ENCODE measurements at places on chromosomes 11 and 22. TPM values are rescaled to one million over a fixed set of nuclear protein-coding genes. Genes with fewer than 3 reads are reported as not detected.

DNA sequence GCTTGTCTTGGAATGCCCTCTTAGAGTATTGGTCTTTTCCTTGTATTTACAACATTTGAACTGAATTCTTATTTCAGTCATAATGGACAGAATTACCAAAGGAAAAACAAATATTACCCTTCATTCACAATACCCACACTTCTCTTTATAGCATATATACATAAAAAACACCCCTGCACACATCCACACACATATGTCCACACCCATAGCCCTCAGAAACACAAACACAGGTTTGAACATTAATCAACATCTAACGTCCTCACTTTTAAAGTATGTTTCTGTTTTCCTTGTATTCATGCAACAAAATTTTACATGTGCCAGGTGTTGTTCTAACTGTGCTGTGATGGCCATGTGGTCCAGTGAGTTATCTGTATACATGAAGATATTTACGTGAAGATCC, 11.6 kb upstream of the NXPE2 start:
- no peak for DNase-seq

GRCh38 chr11:57514538-57515331, 767 bp downstream of the SLC43A1 start:
- DNase-seq, result peak; percentile 71

- no peak for DNase-seq
These were observed 6.3 kb downstream of the PC start for GRCh38 chr11:66951927-66952337.

GRCh38 chr11:107118025-107118720, 99.9 kb upstream of the GUCY1A2 start:
- DNase-seq, result no peak

- no peak for DNase-seq
These were observed 791.3 kb upstream of the KIRREL3 start for GRCh38 chr11:127791844-127792243.

- DNase-seq, result no peak
These were observed 119.8 kb upstream of the ANO1 start for GRCh38 chr11:69958308-69958707.

- DNase-seq, result no peak
These were observed 14.0 kb downstream of the USP35 start for GRCh38 chr11:78202733-78203167.

The DNAJB7 gene
- not detected for total RNA-seq

The DEUP1 gene
- not detected for total RNA-seq

The CEP57 gene
- 24.7 TPM for total RNA-seq

The GUCY1A2 gene
- total RNA-seq, result 10.9 TPM

The ANO3 gene
- total RNA-seq, result not detected
